Temporal lobe (tissue), 4 donors: ENCODE measurements at places on chromosomes 5 and 9. TPM values are rescaled to one million over a fixed set of nuclear protein-coding genes. Genes with fewer than 3 reads are reported as not detected.

The NRARP gene
- total RNA-seq, result 2.7 TPM

The C9orf153 gene
- 0.25 TPM for total RNA-seq

The FCN2 gene
- total RNA-seq, result not detected

The KDM3B gene
- total RNA-seq, result 70.6 TPM

The DDX4 gene
- total RNA-seq, result under 0.01 TPM

The SLC4A9 gene
- under 0.01 TPM for total RNA-seq

The TPRN gene
- total RNA-seq, result 5.4 TPM

The PCDHGA4 gene
- total RNA-seq, result 7.9 TPM

The CMYA5 gene
- 0.74 TPM for total RNA-seq

The NUDT2 gene
- total RNA-seq, result 12.5 TPM

The ACSL6 gene
- total RNA-seq, result 30.0 TPM

The CCL21 gene
- not detected for total RNA-seq

The PTGES gene
- total RNA-seq, result 2.0 TPM

The SLC1A3 gene
- total RNA-seq, result 188 TPM

The CCDC192 gene
- total RNA-seq, result 0.25 TPM

The NUTM2G gene
- not detected for total RNA-seq

The COL15A1 gene
- total RNA-seq, result 8.4 TPM

The ECSCR gene
- 3.4 TPM for total RNA-seq

The DRD1 gene
- 4.7 TPM for total RNA-seq

The MFAP3 gene
- total RNA-seq, result 134 TPM

The GFM2 gene
- total RNA-seq, result 48.7 TPM

The CCNI2 gene
- total RNA-seq, result under 0.01 TPM

The SPRY4 gene
- 7.1 TPM for total RNA-seq

The NME5 gene
- total RNA-seq, result 11.8 TPM

The MAP3K1 gene
- 16.0 TPM for total RNA-seq

The PCDHGA7 gene
- 8.1 TPM for total RNA-seq

The CCL28 gene
- 0.49 TPM for total RNA-seq

The TAF1L gene
- total RNA-seq, result 0.25 TPM

The LRRC26 gene
- 0.49 TPM for total RNA-seq

The TMOD1 gene
- 27.5 TPM for total RNA-seq

The ERCC8 gene
- total RNA-seq, result 22.1 TPM

The ZFP37 gene
- total RNA-seq, result 21.9 TPM

The SLC27A6 gene
- 0.74 TPM for total RNA-seq
